ENCODE measurements at places on chromosomes 2 and 18.
A peak's percentile ranks its signal among the peaks of the same experiment; 100 is the strongest.

GRCh38 chr2:41448221-41448620 lies 599.6 kb upstream of the PKDCC start:
- no peak for DNase-seq

GRCh38 chr2:26033818-26034636 lies at the start of gene RAB10:
TSS of gene RAB10 (plus strand) at chr2:26034084. CDS start at chr2:26034609, 525 bp downstream.
- peak; percentile 98 for DNase-seq

- DNase-seq: no peak
Measured at GRCh38 chr2:143503280-143503679, 374.1 kb downstream of the ARHGAP15 start.

- DNase-seq: no peak
Measured at GRCh38 chr2:195582188-195582587, 74.8 kb upstream of the SLC39A10 start.
